ENCODE measurements at places on chromosomes 5 and 9. TPM values are rescaled to one million over a fixed set of nuclear protein-coding genes. Genes with fewer than 3 reads are reported as not detected.
A peak's percentile ranks its signal among the peaks of the same experiment; 100 is the strongest.

DNA sequence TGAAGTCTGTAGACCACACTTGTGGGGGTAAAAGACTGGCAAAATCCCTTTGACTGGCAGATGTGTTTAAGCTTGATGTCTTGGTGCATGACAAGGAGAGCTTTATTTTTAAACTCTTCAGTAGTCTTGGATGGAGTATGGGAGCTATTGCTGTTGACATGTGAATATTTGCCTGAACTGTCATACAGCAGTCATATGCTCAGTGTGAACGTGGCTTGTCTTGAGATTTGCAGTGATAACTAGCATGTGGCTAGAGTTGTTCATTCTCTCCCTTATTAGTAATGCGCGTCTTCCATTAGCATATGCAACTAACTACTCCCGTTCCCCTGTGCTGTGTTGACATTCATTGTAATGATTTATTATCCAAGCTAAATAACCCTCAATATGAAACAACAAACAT lies 523.6 kb upstream of the WWC1 start:
- DNase-seq, result no peak

Gene YTHDC2
- 27.4 TPM for total RNA-seq

- DNase-seq, result no peak
These were observed 35.1 kb downstream of the CEMIP2 start for GRCh38 chr9:71733176-71733575.

- no peak for DNase-seq
These were observed 4.5 kb downstream of the RALGDS start for GRCh38 chr9:133116346-133117231.

DNA sequence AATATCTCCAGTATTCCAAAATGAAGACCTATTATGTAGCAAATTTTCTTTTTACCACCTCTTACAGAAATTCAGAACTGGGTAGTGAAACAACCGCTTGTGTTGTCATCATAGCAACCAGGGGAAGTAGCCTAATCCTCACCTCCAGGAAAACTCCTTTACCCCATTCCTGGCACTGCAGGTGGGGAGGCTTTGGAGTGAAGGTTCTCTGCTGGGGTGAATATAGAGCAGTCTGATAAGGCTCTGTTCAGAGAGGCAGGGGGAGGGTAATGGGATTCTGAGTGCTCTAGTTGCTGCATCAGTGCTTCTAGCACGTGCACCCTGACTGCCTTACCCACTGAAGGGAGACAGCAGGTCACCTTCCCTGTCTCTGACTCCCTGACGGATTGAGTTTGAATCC lies 116.2 kb downstream of the MAN2A1 start:
- no peak for DNase-seq

GRCh38 chr9:101457003-101457402 lies 21.4 kb upstream of the ALDOB start:
- no peak for DNase-seq

GRCh38 chr5:88144219-88145001 lies 124.2 kb downstream of the TMEM161B start:
- peak; percentile 4 for DNase-seq

DNA sequence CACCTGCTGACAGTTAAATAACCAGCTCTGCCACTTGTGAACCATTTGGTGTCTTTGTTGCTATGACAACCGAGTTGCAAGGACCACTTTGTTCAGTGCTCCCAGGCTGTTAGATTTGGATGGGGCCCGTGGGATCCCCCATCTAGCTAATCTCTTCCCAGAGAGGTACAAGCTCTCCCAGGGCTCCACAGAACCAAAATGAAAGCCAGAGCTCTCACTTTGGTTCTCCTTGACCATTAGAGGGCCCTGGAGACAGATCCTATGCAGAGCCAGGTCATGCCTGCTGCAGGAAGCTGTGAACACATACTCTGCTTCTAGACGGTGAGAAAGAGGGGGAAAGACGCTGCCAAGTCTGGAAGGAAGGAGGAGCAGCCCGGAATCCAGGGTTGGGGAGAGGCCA lies 224.6 kb downstream of the GABBR2 start:
- DNase-seq, result no peak

DNA sequence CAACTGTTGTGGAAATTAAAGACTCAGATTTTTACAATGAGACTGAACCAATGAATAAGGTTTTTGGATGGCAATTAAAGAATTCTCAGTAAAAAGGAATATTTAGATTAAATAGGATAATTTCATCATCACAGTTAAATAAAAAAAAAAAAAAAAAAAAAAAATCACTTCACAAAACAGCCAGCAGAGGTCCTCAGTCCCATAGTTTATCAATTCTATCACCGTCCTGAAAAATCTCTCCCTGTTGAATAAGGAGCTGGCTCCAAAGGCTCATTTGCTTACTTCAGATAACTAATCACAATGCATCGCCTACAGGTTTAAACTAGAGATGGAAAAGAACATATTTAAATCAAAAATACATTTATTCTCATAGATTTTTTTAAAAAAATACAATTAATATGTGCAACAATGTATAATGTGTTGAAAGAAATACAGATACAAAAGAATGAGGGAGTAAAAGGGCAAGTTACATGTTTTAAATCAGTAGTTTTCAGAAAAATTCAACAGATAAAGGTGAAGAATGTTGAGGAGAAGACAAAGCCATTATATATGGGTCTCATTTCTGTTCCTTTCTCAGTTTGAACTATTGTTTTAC lies 175.8 kb upstream of the CHD1 start:
- no peak for DNase-seq

GRCh38 chr9:105971986-105972385 lies 277.6 kb downstream of the TMEM38B start:
- DNase-seq, result no peak

Gene CCL27
- 1.4 TPM for total RNA-seq

Gene IL3
- total RNA-seq, result 8.9 TPM

GRCh38 chr5:97009212-97009898 lies 73.5 kb downstream of the LNPEP start:
- no peak for DNase-seq

GRCh38 chr9:107948086-107948485 lies 458.5 kb upstream of the KLF4 start:
- no peak for DNase-seq

- no peak for DNase-seq
These were observed 19.8 kb upstream of the MYORG start for GRCh38 chr9:34396276-34397214.

GRCh38 chr9:23698161-23698560 lies 127.9 kb downstream of the ELAVL2 start:
- DNase-seq, result no peak

DNA sequence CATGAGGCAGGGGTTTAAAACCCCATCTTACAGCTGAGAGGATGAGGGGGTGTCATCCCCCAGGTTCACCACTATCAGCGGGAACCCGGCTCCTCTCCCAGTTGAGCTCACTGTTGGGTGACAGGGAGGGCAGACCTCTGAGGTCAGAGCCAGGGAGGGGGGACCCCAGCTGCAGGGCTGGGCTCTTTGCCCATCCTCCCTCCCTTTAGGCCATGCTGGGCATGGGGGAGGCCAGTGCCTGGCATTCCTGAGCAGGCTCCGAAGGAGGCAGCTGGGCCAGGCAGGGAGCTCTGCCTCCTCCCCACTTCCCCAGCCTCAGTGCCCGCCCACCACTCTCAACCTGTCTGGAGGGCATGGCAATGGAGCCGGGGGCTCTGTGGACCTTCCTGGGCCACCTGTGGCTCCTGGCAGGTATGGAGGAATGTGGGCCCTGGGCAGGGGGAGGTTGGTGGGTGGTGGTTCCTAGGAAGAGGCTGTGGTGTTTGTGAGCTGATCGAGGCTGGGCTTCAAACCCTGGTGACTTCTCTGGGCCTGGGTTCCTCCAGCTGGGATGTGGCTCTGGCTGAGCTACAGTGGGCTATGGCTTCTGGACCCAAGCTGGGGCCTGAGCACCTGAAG lies 12.6 kb downstream of the CRB2 start:
- DNase-seq, result no peak
